ENCODE measurements at places on chromosomes 5 and 9. TPM values are rescaled to one million over a fixed set of nuclear protein-coding genes. Genes with fewer than 3 reads are reported as not detected.

The LIFR gene
- total RNA-seq, result not detected

DNA sequence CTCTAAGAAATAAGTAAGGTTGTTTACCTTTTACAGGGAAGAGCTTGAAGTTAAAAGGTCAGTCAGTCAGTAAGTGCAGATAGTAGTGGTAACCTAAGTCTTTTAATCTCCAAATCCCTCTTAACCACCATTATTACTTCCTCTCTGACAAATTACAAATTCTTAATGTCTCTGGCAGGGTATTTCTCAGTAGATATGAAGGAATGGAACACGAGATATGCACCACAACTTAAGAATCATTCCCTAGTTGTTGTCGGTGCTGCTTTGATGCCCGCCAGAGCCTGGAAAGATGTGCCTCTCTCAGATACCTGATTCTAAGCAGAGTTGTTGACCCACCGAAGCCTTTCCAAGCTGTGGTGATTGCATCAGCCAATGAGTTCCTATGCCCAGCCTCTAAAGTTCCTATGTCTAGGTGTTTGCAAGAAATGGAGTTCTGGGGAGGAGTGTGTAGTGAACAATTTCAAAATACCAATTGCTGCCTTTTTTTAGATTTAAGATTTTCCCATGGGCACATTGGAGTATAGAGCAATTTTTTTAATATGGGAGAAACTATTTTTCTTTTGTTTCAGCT is 78.5 kb downstream of the CD180 start:
- DNase-seq, result no peak

- no peak for DNase-seq
Measured at GRCh38 chr5:78779262-78779661, 130.7 kb upstream of the LHFPL2 start.

DNA sequence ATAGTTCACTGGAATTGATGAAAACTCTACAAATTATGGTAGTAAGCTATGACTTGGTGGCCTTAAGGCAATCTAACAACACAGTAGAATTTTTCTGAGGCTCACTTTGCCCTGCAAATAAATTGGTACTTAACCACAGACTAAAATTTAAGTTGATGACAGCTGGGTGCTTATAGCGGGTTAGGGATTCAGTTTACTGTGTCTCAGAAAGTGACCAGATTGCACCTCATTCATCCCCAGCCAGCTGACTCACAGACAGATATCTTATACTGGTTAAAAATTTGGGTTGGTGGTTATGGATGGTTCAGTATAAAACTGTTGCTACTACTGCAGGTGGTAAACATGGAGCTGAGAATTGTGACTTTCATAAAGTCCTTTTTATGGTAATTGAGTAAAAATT is 2.8 kb downstream of the CKS2 start:
- DNase-seq, result no peak

DNA sequence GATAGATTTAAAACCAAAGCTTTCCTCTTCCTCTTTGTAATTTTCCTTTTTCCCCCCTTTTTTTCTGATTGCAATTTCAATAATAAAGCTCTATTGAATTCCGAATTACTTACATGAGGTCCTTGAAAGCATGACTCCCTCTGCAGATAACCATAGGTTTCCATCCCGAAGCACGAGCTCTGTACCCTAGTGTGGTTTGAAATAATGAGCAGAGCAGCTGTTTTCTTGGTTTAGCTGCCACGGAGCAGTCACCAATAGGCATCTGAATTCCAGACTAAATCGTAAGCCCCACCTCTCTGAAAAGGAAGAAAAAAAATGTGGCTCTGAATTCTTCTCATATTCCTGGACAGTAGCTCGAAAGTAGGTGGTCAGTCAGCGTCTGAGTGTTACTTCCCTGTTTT is 18.5 kb upstream of the GNE start:
- DNase-seq, result no peak

The GABBR2 gene
- total RNA-seq, result not detected

GRCh38 chr5:131386779-131387178 is 122.9 kb downstream of the CDC42SE2 start:
- no peak for DNase-seq

DNA sequence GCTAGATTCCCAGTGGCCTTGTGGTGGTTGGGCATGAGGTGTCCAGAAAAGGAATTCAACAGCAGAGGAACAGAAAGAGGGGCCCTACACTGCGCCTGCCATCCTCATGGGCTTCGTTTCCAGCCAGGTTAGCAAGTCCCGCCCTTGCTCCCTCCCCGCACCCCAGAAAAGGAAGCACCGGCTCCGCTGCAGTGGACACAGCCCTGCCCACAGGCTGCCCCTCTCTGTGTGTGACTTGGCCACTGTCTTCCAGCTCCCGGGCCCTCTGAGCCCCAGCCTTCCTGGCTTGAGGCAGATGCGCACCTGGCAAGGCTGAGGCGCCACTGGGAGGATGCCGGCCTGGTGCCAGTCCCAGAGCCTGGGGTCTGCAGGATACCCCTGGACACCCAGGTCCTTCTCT is 305.0 kb upstream of the IRX4 start:
- DNase-seq, result no peak

DNA sequence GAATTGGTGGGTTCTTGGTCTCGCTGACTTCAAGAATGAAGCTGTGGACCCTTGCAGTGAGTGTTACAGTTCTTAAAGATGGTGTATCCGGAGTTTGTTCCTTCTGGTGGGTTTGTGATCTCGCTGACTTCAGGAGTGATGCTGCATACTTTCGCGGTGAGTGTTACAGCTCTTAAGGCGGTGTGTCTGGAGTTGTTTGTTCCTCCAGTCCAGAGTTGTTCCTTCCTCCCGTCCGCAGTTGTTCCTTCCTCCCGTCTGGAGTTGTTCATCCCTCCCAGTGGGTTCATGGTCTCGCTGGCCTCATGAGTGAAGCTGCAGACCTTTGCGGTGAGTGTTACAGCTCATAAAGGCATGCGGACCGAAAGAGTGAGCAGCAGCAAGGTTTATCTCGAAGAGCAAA is 159.6 kb upstream of the ADAMTSL1 start:
- no peak for DNase-seq

Data from activated CD4-positive, alpha-beta T cell treated with anti-CD3 and anti-CD28 coated beads, Interleukin-2, amount 10 ng/mL, durations not matched to agents 7 days and 5 days (primary cell).